ENCODE measurements at places on chromosomes 5 and 9. TPM values are rescaled to one million over a fixed set of nuclear protein-coding genes. Genes with fewer than 3 reads are reported as not detected.

The ADRA1B gene
- total RNA-seq, result not detected

The ZER1 gene
- total RNA-seq, result 73.2 TPM

The MCIDAS gene
- total RNA-seq, result not detected

The INSYN2B gene
- not detected for total RNA-seq
